ENCODE measurements at places on chromosomes 4 and X.
A peak's percentile ranks its signal among the peaks of the same experiment; 100 is the strongest.

DNA sequence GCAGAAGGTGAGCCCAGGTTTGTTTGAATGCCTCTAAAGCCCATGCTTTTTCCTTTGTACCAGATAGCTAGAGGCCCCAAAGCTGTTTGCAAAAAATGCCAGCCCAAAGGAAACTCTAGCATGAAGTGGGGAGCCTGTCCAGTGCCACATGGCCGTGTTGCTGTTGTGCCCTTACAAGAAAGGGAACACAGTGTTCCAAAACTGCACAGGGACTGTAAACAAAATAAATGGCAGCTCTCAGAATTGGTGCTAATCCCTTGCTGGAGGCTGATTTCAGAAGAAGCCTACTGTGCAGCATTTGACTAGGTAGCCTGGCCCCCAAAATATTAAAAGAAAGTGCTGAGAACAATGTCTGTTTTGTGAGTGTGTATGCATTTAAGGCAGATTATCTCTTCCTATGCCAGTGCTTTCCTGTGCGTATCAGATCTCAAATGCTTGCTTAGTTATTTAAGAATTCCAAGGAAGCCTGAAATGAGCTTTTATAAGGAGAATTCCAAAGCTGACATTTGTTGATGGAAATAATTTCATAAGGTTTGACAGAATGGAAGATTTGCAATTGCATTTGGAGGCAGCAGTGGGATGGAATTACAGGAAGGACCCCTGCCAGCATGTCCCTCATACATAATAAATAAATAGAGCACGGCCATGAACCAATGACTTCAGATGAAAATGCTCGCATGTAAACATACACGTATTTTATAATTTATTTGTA is 115.7 kb downstream of the IRF2 start:
- DNase-seq: no peak

DNA sequence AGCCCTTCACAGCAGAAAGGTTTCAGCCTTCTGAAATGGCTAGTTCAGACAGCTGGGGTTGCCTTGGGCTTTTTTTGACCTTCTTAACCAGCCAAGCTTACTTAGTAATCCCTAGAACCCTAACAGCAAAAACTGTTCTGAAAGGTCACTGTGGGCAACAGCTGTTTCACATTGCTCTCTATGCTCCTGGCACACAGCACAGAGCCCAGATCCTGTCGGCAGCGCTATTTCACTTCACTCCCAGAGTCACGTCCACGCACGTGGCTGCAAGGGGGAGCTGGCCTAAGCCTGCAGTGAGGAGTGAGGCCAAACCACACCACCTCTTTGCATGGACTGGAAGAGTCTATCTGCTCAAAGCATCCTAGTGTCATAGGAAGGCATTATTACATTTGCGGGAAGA is 32.0 kb upstream of the STS start:
- no peak for DNase-seq

DNA sequence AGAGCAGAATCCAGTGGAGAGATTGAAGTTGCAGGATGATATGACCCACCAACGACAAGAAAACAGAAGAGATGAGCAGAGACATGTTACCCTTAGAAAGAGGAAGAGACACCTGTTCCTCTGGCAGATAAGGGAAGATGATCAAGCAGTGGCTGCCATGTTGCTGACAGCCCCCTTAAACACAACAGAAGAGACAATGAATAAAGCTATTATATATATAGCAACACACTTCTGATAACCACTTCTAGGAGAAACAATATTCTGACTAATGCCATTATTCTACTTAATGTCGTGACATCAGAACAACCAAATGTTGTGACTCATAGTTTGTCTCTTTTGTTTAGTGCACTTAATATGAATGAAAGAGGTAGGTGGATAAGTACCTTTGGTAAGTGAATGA is 44.9 kb downstream of the SH3RF1 start:
- DNase-seq: no peak

DNA sequence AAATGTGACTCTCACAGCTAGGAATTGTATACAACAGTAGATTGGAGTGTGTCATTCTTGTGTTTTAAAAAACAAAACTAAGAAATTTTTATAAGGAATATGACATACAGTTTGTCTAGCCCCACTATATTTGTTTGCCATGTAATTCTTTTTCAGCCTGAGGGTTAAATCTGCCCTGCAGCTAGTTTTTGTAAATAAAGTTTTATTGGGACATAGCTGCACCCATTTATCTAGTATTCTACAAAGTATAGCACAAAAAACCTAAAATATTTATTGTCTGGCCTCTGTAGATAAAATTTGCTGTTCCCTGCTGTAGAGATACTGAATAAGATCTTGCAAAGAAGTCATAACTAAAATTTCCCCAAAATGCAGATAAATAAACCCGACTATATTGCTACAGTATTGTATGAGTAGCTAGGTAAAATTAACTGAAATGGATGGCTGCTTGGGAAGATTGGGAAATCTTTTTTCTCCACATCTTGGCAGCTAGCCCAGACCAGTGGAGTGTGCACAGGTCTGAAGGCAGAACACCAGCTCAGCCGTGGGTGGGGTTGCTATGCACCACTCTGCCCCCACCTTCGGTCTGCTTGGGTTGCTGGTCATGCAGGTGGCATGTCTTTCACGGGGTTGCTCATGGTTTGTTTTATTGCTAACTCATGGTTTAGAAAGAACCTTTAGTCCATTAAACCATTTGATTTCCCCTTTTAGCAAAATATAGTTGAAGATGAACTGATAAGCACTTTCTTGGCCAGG is 127.9 kb downstream of the KLHL8 start:
- DNase-seq: no peak

GRCh38 chr4:16439768-16440167 is 213.5 kb upstream of the TAPT1 start:
- DNase-seq: peak; percentile 42

GRCh38 chr4:127188847-127189246 is 443.9 kb upstream of the INTU start:
- no peak for DNase-seq

DNA sequence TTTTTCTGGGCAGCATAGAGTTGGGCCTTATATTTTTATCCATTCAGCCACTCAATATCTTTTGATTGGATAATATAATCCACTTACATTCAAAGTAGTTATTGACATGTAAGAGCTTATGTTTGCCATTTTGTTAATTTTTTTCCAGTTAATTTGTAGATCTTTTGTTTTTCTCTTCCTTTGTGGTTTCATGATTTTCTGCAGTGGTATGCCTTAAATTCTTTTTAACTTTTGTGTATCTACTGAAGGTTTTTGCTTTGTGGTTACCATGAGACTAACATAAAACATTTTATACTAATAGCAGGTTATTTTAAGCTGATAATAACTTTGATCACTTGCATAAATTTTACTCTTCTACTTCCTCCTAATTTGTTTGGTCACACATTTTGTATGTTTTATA is 140.8 kb upstream of the GATB start:
- DNase-seq: no peak

- DNase-seq: no peak
Measured at GRCh38 chr4:89071311-89071710, 14.3 kb upstream of the FAM13A start.

DNA sequence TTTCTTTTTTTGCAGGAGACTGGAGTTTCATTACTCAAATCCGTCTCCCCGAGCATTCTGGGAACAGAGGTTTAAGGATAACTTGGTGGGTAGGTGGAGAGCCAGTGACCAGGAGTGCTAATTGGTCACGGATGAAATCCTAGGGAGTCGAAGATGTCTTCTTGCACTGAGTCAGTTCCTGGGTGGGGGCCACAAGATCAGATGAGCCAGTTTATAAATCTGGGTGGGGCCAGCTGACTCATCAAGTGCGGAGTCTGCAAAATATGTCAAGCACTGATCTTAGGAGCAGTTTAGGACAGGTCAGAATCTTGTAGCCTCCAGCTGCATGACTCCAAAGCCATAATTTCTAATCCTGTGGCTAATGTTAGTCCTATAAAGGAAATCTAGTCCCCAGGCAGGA is 741.3 kb downstream of the PCDH7 start:
- DNase-seq: no peak

GRCh38 chrX:21912220-21912619 is 28.3 kb upstream of the SMS start:
- no peak for DNase-seq

DNA sequence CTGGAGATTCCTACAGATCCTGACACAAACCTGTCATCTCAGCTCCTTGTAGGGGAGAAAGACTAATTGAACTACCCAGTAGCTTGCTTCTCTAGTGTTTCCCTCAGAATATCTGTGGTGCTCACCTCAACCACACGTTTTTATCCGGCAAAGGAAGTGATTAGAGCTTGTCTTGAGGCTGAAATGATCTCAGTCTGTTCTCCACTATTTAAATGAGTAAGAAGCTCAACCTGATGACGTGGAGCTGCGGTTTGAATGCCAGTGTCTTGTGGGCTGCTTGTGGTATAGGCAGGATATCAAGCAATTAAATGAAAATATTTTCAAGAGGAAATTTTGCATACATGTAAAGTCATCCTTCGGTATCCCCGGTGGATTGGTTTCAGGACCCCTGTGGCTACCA is 270.2 kb downstream of the TLL1 start:
- DNase-seq: no peak

DNA sequence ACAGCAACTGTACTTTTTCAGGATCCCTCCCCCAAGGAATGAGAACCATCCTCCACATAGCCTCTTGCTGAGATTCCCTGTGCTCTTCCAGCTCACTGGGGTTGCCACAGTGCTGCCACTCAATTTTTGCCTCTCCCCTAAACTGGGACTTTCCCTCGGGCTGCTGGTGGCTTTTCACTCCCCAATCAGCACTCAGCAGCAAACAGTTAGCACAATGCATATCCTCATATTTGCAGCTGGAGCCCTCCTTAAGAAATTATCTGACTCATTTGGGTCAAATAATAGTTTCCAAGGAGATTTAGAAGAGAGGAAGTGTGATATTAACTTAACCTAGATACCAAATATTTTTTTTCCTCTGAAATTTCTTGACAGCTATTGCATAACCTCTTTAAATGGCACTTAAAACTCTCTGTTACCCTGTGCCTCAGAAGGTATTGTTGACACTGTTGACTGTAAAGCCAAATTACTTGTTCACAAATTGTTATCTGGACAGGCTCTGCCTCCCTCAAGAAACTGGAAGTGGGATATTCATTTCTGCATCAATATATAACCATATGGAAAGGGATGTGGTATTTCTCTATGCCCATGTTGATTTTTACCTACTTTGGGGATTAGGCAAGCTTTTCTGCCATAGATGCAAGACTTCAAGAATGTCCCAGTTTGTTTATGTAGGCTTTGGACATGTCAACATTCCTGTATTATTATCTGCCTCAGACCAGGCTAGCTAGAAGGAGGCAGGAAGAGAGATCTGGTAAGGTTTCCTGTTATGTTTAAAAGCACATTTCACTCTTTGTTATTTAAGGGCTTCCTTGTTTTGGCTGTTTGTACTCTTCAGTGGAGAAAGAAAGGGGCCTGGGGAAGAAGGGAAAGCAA is 58.0 kb downstream of the SEPTIN11 start:
- DNase-seq: no peak

- no peak for DNase-seq
Measured at GRCh38 chr4:96227515-96227914, 387.6 kb downstream of the PDHA2 start.

DNA sequence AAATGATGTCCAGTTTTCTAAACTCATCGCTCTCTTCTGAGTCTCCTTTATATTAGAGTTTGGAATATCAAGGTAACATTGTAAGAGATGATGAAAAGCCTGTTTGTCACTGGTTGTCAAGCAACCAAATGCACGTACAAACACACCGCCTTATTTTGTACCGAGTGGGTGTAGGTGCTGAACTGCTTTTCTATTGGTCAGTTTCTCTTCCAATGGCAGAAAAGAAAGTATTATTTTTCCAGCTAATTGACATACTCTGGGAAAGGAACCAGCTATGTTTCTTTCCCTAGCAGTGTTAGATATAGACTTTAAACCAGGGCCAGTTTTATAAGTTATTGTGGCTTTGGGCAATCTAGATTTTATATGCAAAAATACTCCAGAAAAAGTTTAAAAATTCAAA is 6.6 kb upstream of the PPM1K start:
- no peak for DNase-seq

- DNase-seq: no peak
Measured at GRCh38 chr4:57122959-57123358, 12.8 kb upstream of the IGFBP7 start.

GRCh38 chr4:139275281-139275735 is 4.7 kb downstream of the MGARP start:
- DNase-seq: no peak

GRCh38 chr4:183165376-183165775 is 66.3 kb downstream of the WWC2 start:
- DNase-seq: no peak

DNA sequence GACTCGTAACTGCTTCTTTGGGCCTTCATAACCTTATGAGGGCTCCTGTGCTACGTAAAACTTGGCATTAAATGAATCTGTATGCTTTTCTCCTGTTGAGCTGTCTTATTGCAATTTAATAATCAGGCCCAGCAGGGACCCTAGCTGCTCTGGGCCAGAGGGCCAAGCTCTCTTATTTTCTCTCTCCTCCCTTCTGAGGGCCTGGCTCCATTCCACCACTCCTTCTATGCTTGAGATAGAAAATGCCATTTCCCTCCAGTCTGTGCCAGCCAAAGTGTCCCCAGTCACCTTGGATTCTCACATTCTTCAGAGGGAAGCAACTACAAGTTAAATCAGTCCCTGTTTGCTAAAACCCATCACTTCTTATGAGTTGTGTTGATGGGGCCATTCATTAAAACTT is 90.1 kb downstream of the CLCN4 start:
- DNase-seq: no peak

- DNase-seq: no peak
Measured at GRCh38 chr4:158782551-158783360, 13.9 kb downstream of the FNIP2 start.

DNA sequence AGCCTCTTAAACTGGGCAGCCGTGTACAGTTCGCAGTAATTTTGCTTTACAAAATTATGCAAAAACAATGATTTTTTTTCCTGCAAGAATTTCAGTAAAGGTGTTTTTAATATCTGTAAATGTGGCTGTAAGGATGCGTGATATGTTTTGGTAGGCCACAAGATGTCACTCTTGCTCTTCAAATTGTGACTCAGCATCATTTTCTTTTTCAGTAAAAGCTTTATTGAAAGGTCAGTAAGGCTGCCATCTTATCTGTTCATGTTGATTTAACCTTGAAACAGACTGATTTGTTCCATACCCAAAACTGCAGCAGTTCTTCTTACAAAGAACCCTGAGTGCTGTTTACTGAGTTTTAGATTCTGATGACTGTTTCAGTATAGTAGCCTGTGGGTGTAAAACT is 39.9 kb downstream of the TXLNG start:
- DNase-seq: no peak

- no peak for DNase-seq
Measured at GRCh38 chrX:34658326-34658725, 1.2 kb upstream of the TMEM47 start.

GRCh38 chr4:141395919-141396318 is 175.2 kb downstream of the ZNF330 start:
- no peak for DNase-seq

Data from left hindlimb (tissue), 1 donor.